Stimulated activated CD4-positive, alpha-beta T cell treated with anti-CD3 and anti-CD28 coated beads, Interleukin-15, amount 100 ng/mL, for 24 hours (primary cell): ENCODE measurements at places on chromosomes 3 and 15.

DNA sequence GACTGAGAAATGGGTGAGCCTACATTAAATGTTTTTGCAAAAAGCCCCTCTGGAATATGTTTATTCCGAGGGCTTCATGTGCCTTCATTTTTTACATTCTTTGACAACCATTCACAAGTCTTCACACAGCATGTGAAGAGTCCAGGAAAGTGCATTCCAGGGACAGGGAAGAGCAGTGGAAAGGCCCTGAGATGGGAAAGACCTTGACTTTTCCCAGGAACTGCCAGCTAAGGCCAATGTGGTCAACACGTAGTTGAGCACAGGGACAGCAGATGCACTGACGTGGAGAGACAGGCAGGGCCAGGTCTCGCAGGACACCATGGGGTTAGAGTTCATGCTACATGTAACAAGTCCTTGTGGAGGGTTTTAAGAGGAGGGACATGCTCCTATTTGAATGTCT is 21.7 kb downstream of the SSR3 start:
- DNase-seq = no peak

DNA sequence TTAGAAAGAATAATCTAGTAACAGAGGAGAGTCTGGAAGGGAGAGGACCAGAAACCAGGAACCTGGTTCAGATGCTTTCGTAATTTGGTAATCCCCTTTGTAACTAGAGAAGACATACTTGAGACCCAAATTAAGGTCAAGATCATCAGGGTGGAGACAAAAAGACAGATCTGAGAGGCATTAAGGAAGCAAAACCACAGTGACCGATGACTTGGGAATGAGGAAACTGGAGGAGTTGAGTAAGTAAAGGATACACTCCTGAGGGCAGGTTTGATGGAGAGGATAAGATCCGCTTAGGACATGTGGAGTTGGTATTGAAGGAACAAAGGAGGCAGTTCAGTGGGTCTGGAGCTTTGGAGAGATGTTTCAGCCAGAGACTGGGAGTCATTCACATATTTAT is 23.6 kb upstream of the BCL2A1 start:
- no peak for DNase-seq

DNA sequence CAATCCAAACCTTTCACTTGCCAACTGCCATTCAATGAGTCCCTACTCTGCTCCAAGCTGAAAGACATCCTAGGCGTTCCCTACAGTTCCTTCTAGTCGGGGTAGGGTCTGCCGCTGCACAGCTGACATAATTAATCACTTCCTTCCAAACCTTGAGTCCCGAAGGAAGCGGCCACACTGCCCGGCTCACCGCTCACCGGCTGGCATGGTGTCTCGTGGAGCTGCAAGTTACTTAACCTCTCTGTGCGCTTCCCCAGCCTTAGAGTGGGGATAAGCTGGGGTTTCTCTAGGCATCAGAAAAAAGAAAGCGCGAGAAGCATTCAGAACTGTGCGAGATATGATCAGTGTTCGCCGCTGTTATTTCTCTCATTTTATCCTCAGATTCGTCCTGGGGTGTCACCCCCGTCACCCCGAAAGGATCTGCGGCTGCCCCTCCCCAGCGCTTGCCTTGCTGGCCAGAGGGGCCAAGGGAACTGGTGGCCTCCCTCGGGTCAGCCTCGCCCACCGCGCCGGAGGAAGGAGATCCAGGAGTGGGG is 748 bp downstream of the MRPS25 start:
- DNase-seq = peak; percentile 43

DNA sequence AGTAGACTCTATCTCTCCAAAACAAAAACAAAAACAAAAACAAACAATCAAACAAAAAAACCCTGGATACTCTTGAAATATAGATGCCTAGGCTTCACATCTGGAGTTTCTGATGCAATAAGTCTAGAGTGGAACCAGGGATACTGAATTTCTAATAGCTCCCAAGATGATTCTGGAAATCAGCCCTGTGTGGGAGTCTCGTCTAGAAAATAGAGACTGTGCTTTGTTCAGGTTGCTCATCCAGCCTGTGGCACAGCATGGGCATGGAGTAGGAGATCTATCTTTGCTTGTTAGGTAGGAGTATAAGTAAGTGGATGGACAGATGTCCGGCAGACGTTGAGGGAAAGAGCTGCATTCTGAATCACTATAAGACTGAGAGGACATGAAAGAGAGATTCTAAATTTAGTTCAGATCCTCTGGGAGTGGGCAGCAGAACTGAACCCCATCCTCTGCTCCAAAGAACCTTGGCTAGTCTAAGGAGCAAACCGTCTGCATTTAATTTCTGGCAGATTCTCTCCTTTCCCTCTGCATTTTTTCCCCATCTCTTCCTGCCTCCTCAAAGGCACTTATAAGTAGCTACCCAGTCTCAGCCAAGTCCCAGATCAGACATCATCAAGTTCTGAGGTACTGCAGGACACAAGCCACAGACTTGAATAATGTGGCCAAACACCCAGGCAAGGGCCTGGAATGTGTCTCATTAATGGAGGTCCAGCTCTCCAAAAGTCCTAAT is 92.6 kb upstream of the STRIT1 start:
- DNase-seq = no peak

DNA sequence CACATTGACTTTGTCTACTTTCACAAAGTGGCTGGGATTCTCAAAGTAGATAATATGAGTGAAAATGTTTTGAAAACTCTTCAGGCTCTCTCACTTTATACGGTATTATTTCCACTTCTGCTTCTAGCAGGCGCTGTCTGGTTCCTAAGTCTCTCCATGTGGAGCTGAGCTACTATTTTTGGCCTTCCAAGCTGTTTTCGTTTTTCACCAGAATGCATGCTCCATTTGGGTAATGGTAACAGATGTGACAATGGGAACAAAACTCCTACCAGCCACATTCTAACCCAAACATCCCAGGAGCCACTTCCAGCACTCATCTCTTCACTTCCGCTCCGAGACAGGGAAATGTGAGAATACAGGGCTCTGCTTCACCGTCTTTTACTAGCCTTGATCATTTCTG is 586.7 kb downstream of the NTRK3 start:
- DNase-seq = no peak

DNA sequence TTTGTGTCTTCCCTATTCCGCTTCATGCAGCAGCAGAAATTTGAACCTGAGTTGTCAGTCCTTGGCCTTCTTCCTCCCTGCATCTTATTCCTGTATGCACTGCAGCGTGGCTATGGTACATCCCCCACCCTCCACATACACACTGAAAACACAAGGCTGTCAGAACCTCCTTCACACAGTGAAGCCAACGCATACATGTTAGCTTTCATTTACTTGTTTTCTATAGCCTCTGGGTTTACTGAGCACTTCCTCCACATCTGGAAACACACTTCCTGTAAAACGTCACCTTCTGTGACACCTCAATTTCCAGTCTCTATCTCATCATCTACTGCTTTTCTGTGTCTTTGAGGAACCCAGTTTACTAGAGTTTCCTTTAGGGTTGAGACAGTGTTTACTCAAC is 47.0 kb downstream of the SUSD5 start:
- DNase-seq = no peak

- DNase-seq = peak; percentile 51
Observed at GRCh38 chr3:71050538-71051258, 532.8 kb downstream of the FOXP1 start.

GRCh38 chr3:43687499-43687811 is 3.3 kb upstream of the ABHD5 start:
- DNase-seq = no peak

DNA sequence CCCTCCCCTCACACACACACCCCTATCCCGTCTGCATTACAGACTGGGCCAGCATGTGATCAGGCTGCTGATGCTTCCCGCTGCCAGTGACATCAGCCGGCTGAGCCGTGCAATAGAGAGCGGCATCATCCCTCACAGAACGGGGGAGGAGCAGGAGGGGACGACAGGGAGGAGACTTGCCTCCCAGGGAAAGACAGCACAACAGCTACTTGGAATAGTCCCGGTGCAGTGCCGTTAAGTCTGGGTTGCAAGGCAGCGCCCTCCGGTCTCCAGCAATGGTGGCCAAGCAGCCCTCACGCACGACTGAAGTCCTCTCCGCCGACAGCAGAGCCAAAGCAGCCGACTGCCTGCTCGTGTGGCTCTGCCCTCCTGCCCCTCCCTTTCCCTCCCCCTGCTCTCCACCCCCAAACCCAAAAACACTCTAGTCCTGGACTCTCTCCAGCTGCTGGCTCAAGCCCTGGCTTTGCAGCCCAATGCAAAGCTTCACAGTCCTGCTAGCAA is 31.5 kb upstream of the RPS17 start:
- no peak for DNase-seq
